ENCODE measurements at places on chromosomes 5 and 9. TPM values are rescaled to one million over a fixed set of nuclear protein-coding genes. Genes with fewer than 3 reads are reported as not detected.

LCN15 gene
- total RNA-seq: not detected

LECT2 gene
- not detected for total RNA-seq

QRFP gene
- not detected for total RNA-seq

NMUR2 gene
- total RNA-seq: 0.09 TPM

WNT8A gene
- total RNA-seq: not detected

MEIKIN gene
- not detected for total RNA-seq

ITGA1 gene
- 1.0 TPM for total RNA-seq

PCDHGA5 gene
- total RNA-seq: 0.15 TPM

SMIM33 gene
- total RNA-seq: not detected

PCDHB12 gene
- total RNA-seq: 0.04 TPM

NRG2 gene
- 2.0 TPM for total RNA-seq

FYB1 gene
- 10.0 TPM for total RNA-seq

CCDC192 gene
- not detected for total RNA-seq

SPATA31C1 gene
- not detected for total RNA-seq

IFNB1 gene
- total RNA-seq: 0.15 TPM

ANXA2R gene
- total RNA-seq: 1.8 TPM

SOX30 gene
- total RNA-seq: not detected

Data from A549 treated with CORT108297 at 1 μM for 4 hours (cell line).